ENCODE measurements at places on chromosomes 13 and 19.

DNA sequence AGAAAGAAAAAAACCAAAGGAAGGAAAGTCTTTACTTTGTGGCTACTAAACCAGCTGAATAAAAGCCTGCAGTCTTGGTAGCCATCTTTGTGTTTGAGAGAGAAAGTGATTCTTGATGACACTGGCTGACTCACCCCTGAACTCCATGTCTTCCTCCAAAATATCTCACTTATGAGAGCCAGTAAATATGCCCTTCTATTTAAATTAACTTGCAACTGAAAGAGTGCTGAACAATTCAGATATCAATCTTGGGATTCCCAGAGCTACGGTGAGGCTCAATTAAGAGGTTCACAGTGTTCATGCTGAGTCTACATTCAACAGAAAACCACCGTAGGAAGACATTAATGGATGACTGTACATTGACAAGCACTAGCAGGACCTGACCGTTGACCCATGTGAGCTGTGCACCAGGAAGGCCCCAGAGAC, 57.9 kb downstream of the KCTD12 start:
- DNase-seq, result no peak

- DNase-seq, result no peak
Observed at GRCh38 chr19:32688311-32688710, 3.3 kb upstream of the NUDT19 start.

DNA sequence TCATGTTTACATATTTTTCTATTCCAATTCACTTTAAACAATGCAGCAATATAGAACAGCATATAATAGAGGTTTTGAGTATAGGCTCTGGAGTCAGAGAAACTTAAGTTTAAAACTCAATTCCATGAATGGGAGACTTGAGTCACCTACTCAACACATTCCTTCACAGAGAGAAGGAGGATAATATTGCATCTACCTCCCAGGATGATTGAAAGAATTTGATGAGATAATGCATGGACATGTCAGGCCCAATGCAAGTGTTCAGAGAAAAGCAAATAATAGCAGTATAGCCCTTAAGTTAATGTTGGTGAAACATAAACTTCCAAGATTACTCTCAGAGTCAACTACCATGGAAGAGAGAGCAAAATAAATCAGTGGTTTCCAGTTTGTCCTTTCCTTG, 170.2 kb downstream of the DCLK1 start:
- no peak for DNase-seq

- DNase-seq, result no peak
Observed at GRCh38 chr13:73828811-73829210, 305.4 kb downstream of the KLF12 start.

GRCh38 chr13:96025283-96025682, 27.9 kb downstream of the UGGT2 start:
- DNase-seq, result no peak

GRCh38 chr13:25943658-25944057, 108.2 kb downstream of the SHISA2 start:
- DNase-seq, result no peak

DNA sequence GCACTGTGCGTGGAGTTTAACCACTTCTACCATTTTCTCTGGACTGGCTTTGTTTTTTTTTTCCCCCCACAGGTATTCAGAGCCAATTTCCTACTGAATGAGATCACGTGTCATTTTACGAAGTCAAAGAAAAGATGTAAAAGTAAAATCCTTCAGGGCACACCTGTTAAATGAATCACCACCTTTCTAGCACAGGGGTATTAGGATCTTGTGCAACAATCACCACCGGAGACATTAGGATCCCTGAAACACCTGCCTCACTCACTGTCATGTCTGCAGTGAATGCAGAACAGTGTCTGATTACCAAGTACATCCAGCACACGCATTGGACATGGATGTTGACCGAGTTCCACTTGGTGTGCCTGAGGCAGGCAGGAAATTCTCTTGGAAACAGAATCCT, 17.2 kb downstream of the BRD4 start:
- no peak for DNase-seq

Data from heart left ventricle (tissue), 16 donors.